ENCODE measurements at places on chromosomes 3 and 15.

GRCh38 chr15:52113235-52113634, 660 bp upstream of the BCL2L10 start:
- DNase-seq: no peak

DNA sequence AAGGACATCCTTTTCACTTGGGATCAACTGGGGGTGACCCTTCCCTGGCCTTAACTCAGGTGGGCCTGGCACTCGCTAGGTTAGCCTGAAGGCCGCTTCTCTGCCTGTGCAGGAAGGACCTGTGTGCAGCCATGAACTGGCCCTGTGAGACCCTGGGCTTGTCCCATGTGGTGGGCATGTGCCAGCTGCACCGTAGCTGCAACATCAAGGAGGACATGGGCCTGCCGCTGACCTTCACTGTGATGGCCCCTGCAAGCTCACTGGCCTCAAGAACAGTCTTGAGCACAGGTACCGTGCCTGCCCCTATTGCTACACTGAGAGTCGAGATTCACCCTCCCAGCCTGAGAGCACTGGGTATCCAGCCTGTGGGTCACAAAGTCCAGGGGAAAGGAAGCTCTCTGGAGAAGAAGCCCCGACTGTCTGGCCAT, 43.0 kb downstream of the SAXO2 start:
- no peak for DNase-seq

DNA sequence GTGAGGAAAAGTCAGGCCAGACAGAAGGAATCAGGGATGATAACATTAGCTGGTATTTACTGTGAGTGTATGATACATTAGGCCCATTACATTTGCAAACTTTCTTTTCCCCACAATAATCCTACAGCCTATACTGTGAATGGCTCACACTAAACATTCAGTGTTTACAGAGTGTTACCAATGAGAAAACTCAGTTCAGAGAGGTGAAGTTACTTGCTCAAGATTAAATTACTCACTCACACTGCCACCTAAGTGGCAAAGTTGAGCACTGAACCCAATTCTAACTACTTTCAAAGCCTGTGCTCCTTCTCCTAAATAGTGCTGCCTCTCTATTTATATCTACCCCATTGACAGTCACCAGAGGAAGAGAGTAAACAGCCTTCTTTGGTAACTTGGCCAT, 8.5 kb downstream of the XPC start:
- DNase-seq: no peak

- DNase-seq: no peak
These were observed 358.3 kb upstream of the TPM1 start for GRCh38 chr15:62684123-62684808.

DNA sequence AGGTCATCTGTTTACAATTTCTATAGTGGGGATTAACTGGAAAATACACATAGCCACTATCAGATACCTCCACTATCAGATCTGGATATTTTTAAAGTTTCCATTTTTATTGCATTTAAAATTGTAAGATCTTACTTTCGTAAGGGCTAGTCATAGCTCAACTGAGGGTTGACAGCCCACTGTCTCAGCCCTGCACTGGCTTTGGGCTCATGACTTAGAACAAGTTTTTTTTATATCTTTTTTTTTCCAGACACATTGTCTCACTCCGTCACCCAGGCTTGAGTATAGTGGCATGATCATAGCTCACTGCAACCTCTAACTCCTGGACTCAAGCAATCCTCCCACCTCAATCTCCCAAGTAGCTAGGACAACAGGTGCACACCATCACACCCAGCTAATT, 48.8 kb upstream of the DNAJC13 start:
- DNase-seq: no peak

- DNase-seq: no peak
These were observed 588.9 kb downstream of the FOXP1 start for GRCh38 chr3:70994644-70995043.

DNA sequence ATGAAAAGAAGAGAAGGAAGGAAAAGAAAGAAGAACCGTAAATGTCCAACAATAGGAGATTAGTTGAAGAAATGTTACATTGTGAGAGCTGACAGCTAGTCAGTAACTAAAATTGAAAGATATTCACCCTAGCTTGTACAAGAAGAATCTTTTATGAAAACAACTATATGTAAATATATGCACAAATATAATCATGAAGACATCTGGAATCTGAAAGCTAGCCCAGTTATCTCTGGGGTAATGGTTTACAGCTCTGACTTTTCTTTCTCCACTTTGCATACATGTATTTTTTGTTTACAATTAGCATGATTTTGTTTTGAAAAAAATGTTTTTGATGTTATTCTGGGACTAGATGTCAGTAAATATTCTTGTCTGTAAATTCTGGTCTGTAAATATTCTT, 37.1 kb upstream of the ADAMTSL3 start:
- DNase-seq: no peak

GRCh38 chr3:435161-435560, 238.6 kb downstream of the CHL1 start:
- DNase-seq: no peak

- DNase-seq: no peak
These were observed 377.7 kb upstream of the RBMS3 start for GRCh38 chr3:28903171-28903601.

Data from CD4-positive, alpha-beta T cell treated with Interleukin-10 for 1 hour (primary cell).